Right cardiac atrium (tissue), 5 donors: ENCODE measurements at places on chromosomes 3 and 15. TPM values are rescaled to one million over a fixed set of nuclear protein-coding genes. Genes with fewer than 3 reads are reported as not detected.

DNA sequence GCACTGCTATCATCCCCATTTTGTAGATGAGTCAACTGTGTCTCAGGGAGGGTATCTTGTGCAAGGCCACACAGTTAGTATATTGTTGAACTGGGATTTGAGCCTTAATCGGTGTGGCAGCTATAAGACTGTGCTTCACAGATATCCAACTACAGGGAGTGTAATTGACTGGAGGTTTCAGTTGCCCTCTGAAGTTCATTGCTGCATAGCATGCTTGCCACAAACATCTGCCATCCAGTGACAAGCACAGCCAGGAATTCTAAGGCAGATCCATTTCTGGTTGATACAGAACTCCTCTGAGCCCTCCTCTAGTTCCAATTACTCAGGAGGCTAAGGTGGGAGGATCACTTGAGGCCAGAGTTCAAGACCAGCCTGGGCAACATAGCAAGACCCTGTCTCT is 16.4 kb downstream of the FSD2 start:
- DNase-seq = no peak

ECE2 gene
- 2.6 TPM for polyA plus RNA-seq

DNA sequence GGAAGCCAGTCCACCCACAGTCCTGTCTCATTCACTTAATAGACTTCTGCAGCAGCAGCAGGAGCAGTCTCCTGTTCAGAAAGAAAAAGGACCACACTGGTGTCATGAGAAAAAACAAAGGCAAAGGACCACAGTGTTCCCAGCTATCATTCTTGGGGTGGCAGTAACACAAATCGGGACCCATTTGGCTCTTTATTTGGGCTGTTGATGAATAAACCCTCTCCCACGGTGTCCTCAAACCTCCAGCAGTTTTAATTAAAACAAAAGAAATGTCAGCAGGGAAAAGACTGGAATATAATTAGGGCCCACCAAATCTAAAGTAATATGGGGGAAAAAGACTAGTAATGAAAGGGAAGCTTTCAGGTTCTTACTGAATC is 210.5 kb upstream of the SLC2A2 start:
- DNase-seq = no peak

DNA sequence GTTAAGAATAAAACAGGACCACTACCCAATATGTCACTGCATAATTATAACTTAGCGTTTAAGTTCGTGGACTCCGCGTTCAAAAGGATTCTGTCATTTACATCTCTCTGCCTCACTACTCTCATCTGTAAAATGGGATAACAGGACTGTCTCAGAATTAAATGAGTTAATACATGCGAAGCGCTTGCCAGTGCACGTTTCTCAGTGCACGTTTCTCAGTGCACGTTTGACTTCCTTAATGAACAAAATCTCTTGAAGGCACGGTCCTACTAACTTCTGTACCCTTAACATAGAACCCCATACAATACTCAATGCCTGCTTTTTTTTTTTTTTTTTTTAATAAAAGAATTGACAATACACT is 499 bp downstream of the RABL3 start:
- no peak for DNase-seq

SLCO2A1 gene
- 17.1 TPM for polyA plus RNA-seq

- DNase-seq = no peak
Observed at GRCh38 chr3:97425002-97425401, 339.6 kb upstream of the ARL6 start.

IGSF10 gene
- polyA plus RNA-seq = 12.3 TPM

SLC6A20 gene
- not detected for polyA plus RNA-seq

LARP6 gene
- polyA plus RNA-seq = 32.3 TPM

SPTBN5 gene
- polyA plus RNA-seq = 2.3 TPM
